ENCODE measurements at places on chromosomes 3 and 15.

GRCh38 chr3:38260474-38260873 is 5.1 kb upstream of the SLC22A13 start:
- no peak for DNase-seq

- DNase-seq, result no peak
Measured at GRCh38 chr15:28876845-28877185, 9.0 kb upstream of the APBA2 start.

DNA sequence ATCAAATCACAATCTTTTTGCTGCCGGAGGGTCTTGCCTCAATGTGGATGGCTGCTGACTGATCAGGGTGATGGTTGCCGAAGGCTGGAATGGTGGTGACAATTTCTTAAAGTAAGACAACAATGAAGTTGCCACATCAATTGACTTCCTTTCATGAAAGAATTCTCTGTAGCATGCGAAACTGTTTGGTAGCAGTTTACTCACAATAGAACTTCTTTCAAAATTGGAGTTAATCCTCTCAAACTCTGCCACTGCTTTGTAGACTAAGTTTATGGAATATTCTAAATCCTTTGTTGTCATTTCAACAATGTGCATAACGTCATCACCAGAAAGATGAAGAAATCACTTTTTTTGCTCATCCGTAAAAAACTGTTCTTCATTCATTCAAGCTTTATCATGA is 65.8 kb downstream of the B3GNT5 start:
- no peak for DNase-seq

- no peak for DNase-seq
Measured at GRCh38 chr3:52773361-52774065, 2.8 kb upstream of the NEK4 start.

- no peak for DNase-seq
Measured at GRCh38 chr3:122057671-122058070, 2.5 kb downstream of the CD86 start.

DNA sequence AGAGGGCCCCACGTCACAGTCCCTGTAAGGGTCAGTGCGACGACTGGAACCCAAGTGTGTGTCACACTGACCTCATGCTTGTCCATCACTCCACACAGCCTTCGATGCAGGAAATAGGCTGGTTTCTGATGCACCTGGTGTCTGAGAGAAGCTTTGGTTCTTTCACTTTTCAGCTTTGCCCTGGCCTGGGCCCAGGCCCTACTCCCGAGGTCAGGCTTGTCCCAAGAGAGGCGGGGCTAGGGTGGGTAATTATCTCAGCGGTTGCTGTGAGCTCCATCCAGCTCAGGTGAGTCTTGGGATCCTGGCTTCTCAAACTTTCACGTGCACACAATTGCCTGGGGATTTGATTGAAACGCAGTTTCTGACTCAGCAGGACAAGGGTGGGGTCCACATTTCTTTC is 19.6 kb upstream of the CHRNB4 start:
- DNase-seq, result no peak

DNA sequence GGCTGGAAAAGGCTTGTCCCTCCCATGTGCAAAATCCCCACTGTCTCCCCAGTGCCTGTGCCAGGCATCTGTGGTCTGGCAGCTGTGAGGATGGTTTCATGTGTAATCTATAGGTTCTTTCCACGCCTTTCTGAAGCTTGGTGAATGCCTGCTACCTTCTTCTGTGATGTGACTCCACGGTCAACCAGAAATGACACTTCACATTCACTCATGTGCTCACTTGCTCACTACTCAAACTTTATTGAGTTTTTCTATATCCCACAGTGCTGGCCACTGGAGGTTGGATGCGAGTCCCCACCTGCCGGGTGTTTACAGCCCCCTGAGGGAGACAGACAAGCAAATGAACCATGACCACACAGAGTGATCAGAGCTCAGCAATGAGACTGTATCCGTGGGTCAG is 27.9 kb upstream of the TLE3 start:
- no peak for DNase-seq

DNA sequence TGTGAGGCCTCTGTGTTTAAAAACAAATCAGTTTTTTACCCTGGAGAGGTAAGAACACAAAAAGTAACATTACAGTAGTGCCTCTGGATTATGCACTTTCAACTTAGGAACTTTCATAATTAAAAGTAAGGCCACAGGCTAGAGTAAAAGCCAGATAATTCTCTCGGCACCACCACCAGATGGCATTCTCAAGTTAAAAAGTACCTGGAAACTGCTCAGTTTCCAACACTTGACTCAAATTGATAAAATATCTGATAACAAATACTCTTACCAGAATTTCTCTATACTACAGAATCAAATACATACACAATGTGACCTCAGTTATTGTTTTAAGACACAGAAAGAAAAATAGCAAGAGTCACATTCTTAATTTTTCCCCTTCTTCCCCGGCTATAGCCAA is 19.9 kb downstream of the SPICE1 start:
- DNase-seq, result no peak

DNA sequence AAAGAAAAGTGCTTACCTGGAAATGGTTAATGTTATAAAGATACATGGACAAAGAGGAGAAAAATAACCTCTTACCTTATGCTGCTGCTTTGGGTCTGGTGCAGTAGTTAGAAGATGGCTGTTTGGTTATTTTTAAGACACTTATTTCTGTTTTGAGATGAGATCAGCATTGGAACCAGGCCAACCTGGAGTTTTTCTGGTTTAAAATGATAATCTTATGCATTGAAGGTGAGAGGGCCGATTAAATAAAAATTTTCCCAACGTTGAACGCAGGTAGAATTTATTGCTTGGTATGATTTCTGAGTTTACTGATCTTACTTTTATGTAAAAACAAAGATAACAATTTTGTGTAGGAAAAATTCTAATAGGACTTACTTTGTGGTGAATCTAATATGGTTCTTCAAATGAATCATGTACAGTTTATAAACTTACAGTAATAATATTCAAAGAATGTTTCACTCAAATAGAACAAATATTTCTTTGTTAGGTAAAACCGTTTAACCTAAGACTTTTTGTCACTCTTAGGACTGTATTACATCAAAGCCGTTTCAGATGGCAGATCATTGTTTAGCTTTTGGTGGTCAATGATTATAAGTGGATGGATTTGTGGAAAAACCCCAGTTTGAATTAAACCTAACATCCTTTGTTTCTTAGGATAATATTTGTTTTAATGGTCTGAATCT is 14.9 kb downstream of the UBE2E2 start:
- DNase-seq, result no peak

- DNase-seq, result no peak
Measured at GRCh38 chr3:124401843-124402242, 328.4 kb upstream of the UMPS start.

DNA sequence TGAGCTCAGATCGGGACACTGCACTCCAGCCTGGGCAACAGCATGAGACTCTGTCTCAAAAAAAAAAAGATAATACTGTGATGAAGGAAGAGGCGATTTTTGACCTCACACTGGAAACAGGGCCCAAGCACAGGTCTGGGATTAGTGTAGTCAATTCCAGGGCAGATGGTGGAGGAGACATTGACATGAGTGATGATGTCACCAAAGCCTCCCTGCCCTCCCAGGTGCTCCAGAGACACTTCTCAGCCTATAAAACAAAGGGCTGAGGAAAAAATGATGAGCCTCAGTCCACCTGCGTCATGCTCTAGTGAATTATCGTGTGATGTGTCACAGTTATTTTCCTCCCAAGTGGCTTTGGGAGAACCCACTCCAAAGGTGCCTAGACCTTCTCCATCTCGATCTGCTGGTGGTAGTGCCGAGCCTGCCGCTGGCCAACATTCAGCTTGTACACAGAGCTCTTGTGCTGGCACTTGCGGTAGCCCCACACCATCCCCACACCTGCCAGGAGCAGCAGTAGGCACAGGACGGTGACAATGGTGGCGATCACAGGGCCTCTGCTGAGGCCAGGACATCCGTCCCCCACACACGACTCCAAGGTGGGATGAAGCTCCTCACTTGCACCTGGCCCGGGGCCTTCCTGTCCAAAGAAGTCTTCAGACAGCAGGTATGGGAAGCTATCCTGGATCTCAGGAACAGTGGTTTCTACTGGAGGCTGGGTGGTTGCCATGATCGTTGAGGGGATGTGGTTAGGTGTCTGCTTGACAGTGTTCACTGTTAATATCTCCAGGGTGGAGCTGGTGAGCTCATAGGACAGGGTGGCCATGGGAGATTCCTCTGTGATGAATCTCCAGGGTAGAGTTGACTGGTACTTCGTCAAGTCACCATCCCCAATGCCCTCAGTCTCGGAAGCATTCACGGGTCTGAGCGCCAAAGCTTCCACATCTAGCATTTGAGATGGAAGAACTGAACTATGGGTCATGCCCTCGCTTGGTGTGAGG is 38.8 kb downstream of the CRTAP start:
- no peak for DNase-seq

DNA sequence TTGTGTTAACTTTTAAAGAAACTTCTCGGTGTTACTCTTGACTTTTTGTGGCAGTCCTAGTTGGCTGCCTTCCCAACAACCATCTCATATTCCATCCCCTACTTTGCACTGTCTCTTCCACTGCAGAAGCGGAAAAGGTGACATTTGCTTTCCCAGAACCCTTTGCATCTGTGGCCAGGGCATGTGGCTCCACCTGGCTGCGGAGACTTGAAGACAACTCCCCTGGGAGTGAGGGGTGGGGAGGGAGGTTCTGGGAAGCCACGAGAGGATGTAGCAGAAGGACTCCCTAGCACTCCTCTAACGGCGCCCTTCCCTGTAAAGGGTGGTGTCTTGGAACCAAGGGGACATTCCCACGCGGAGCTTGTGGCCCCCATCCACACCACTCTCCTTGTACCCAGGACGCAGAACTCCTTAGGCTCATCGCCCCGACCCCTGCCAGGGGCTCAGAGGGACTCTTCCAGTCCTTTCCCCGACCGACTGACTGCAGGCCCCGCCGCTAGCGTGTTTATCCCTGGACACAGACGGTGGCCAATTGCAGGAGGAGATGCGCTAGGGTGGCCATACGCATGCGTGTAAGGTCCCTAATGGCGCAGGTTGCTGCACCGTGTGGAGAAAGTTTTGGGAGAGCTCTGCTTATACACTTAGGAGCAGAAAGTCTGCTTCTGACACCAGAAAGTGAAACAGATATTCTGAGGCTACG is 33.2 kb upstream of the SECISBP2L start:
- no peak for DNase-seq

- no peak for DNase-seq
Measured at GRCh38 chr15:68354923-68355322, 77.0 kb downstream of the ITGA11 start.

DNA sequence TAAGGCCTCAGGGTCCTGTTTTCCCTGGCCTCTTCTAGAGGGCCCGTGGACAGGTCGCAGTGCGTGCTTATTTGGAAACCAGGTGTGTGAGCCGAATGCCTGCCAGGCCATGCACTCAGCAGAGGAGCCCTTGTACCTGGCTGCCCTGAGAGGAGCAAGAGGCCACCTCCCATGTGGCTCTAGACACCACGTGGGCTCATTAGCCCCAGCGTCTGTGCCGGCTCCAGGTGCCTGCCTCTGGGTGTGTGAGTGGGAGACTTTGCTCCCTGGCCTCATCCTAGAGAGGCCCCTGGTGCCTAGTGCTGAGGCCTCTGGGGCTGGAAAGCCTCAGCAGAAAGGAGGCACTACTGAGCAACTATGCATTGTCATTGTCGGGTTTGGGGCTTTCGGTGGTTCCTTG is 50.4 kb downstream of the KLF13 start:
- no peak for DNase-seq

GRCh38 chr3:180466401-180467011 is 135.5 kb upstream of the TTC14 start:
- no peak for DNase-seq

DNA sequence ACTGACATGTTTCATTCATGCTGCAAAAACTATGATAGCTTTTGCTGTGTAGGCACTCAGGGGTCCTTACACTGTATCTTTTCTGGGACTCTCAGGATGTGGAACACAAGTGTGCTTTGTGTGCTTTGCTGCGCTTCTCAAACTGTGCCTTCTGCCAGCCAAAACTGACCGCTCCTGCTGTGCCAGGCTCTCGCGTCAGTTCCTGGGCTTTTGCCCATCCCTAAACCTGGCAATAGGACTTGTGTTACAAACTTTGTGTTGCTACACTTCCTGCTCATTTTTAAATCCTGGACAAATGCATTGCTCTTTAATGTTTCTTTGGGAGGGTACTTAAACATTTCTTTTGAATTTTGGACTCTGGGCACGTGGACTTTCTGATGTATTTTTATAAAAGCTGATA is 60.3 kb downstream of the DIPK2A start:
- peak; percentile 23 for DNase-seq

DNA sequence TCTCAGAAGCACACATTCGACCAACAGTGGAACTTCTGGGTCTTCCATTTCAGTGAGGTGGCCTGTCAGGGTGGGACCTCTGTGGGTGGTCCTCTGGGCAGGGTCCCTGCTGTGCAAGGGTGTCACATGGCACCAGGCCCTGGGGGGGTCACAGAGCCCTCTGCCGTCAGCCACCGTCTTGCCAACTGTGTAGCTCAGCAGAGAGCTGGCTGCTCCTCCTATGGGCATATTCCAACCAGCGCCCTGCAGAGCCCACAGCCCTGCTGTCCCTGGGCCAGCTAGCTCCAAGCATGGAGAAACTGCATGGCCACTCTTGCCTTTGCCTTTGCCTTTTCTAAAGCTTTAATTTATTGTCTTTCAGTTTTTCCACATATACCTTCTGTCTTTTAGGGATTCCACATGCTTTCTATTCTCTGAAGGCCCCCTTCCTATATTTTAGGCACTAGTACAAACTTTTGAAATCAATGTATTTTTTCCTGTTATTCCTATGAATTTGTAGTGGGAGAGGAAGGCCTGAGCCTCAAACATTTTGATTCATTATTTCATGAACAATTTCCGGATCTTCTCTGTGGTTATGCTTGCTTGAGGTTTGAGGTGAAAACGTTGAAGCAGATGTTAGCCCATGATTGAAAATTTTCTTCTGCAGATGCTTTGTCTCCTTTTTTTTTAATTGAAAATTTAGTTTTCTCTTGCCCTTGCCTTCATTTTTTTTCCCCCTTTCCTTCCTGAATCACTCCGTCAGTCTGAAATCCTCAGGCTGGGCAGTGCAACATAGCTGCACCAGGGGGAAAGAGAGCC is 11.7 kb downstream of the IQCF1 start:
- DNase-seq, result no peak

DNA sequence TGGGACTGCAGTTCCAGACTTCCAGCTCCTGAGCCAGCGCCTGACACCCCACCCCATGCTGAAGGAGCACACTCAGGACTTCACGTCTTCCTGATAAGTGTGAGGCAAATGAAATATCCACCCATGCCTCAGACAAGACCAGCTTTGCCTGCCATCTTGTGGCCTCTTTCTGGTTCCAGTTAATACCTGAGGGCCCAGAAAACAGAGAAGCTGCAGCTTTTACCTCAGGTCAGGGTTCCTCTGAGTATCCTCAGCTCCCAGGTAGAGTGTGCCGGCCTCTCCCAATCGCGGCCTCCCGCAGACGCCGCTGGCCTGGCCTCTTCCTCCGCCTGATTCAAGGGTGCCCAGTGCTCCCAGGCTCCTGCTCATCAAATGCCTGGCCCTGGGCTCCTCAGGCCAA is 5.1 kb upstream of the KLHL6 start:
- DNase-seq, result no peak

GRCh38 chr3:23108451-23109057 is 94.6 kb upstream of the UBE2E2 start:
- no peak for DNase-seq

DNA sequence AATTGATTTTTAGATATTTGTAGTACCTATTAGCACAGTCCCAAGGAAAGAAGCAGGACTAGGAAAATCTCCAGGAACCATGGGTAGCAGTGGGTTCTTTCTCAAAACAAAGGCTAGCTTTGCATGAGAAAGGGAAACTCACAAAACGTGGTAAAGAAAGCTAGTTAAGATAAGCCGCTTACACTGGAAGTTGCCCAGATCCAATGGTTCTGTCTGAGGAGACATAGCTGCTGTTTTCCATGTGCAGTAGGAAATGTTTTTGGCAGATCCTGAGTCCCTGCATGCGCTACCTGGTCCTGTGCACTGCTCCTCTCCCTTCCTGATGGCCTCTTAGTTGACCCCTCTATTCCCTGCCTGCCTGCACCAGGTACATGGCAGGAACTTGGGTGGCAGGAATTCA is 60.4 kb downstream of the TFG start:
- no peak for DNase-seq

Measured in ascending aorta (tissue), 2 donors.